8988T (cell line): ENCODE measurements at places on chromosomes 5 and 9.

GRCh38 chr5:143281226-143281625 lies 122.3 kb downstream of the NR3C1 start:
- no peak for DNase-seq

DNA sequence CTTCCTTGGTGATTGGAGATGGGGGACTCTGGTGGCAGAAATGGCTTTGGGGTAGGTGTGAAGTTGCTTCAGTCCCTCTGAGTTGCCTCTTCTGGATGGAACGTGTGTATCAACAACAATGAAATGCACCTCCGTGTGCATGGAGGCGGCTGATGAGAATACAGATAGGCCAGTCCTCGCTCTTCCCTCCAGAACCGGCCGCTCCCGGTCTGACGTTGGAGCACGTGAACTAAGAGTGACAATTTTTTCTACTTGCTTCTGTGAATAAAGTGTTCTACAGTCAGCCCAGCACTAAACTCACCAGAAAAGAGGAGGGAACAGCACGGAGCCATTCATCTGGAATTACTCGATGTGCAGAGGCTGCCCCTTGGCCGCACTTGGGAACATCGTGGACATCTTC lies 90.7 kb downstream of the ANKRD33B start:
- DNase-seq = no peak

- DNase-seq = no peak
Measured at GRCh38 chr5:129499208-129499852, 39.2 kb downstream of the ADAMTS19 start.

- no peak for DNase-seq
Measured at GRCh38 chr9:88954066-88954465, 37.2 kb upstream of the S1PR3 start.

DNA sequence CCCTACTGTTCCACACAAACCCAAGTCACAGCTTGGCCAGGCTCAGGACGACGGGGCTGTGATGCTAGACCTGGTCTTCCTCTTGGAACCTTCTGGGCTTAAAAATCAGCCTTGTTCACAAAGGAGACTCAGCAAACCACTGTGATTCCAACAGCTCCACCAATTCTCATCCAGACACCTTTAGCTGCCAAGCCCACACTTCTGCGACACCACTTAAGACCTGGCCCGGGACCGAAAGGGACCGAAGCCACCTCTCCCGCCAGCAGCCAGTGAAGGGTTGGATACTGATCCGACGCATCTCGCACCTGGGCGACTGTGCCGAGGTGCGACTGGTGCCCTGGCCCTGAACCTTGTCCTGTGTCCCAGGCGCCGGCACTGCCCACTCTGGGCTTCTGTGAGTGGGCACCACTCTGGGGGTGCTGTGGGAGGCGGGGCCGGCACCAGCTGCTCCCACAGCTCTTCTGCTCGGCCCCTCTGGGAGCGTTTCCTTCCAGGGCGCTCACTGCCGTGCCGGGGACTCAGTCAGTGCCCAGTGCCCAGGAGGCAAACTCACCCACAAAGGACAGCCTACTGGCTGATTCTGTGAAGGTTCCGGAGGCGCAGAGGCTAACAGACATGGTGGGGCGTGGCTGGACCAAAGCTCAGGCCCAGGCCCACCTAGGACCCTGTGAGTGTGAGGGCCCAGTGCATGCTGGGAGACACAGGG lies 50.9 kb downstream of the EXD3 start:
- no peak for DNase-seq

GRCh38 chr9:89605465-89606048 lies 745 bp downstream of the GADD45G start:
- peak; percentile 36 for DNase-seq

- no peak for DNase-seq
Measured at GRCh38 chr5:125558466-125558865, 812.0 kb upstream of the ZNF608 start.

DNA sequence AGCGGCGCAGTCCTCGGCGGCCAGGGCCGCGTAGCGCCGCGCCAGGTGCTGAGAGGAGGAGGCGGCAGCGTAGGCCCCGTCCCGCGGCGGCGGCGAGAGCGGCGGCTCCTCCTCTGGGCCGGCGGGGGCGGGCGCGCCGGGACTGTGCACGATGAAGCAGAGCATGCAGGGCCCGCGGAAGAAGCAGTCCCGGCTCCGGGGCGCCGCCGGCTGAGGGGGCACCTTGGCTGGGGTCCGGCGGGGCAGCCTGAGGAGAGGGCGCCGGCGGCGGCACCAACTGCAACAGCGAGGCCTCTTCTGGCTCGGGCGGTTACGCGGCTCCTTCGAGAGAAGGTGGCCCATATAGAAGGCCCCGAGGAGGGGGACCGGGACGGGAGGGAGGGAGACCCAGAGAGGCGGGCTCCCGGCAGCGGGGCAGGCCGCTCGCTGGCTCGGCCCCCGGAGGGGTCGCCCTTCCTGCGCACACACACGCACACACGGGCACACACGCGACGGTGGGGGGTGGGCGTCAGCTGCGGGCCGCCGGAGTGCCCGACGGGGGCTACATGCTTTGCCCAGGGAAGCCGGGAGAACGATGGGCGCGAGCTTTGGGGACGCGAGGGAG lies 446 bp downstream of the FBXL17 start:
- DNase-seq = peak; percentile 27

DNA sequence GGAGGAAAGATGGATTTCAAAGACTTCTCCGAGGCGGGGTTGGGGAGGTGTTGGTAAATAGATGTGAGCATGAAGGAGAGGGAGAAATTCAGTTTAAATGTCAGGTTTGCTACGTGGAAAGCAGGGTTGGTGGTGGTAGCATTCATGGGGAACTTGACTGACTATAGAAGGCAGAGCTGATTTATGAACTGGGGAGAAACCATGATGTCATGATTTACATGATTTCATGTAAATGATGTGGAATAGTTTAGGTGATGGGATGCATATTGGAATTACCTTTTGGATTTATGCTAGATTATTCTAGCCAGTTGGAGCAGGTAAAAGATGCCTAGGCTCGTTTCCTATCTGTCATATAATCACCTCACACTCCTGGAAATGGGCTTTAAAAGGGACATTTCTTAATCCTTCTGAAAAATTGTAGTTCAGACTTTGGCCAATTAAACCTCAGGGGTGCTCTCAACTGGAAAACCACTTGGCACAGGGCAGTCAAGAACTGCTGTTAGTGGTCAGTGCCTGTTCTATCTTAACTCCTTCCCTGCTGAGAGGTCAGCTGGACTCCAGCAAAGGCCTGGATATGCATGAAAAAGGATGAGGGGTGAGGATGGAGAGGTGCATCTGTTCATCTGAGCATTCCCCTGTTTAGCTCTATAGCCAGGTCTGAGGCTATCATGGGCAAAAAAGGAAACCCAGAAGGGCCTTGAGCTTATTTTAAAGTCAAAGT lies 50.1 kb upstream of the BASP1 start:
- no peak for DNase-seq

DNA sequence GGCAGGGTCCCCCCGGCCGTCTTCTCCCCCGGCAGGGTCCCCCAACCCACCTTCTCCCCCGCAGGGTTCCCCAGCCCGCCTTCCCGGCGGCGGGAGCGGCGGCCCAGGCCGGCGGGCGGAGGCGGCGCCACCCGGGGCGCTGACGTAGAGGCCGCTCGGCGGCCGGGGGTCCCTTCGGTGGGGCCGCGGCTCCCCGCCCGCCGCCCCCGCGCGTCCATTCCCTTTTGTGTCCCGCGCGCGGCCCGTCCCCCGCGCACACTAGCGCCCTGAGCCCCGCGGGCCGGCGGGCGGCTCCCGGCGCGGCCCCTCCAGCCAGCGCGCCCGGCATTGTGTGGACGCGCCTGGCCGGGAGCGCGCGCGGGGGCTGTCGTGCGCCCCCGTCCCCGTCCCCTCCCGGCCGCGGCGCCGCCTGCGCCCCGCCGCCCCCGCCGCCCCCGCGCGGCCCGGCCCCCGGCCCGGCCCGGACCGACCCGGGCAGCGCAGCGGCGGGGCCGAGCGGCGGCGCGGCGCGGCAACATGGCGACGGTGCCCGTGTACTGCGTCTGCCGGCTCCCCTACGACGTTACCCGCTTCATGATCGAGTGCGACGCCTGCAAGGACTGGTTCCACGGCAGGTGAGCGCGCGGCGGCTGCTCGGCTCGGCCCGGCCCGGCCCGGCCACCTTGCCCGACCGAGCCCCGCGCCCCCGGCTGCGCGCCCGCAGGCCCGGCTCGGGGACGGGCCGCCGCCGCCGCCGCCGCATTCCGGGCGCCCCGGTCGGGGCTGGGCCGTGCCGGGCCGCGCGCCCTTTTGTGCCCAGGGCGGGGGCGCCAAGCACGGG lies at the start of gene PHF2:
Gene PHF2 (plus strand): TSS at position 327 of the 820 bp plus-strand sequence. CDS start 190 bp downstream, at position 517.
- DNase-seq = peak; percentile 86

GRCh38 chr9:14524873-14525515 lies 168.2 kb downstream of the ZDHHC21 start:
- no peak for DNase-seq

- DNase-seq = no peak
Measured at GRCh38 chr5:96943799-96944198, 7.9 kb downstream of the LNPEP start.

GRCh38 chr5:17317473-17317872 lies 100.0 kb downstream of the BASP1 start:
- DNase-seq = no peak

DNA sequence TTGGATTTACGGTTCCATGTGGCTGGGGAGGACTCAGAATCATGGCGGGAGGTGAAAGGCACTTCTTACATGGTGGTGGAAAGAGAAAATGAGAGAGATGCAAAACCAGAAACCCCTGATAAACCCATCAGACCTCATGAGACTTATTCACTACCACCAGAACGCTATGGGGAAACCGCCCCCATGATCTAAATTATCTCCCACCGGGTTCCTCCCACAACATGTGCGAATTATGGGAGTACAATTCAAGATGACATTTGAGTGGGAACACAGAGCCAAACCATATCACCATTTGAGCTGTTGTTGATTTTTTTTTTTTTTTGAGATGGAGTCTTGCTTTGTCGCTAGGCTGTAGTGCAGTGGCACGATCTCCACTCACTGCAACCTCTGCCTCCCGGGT lies 16.5 kb downstream of the DAB2IP start:
- DNase-seq = no peak

DNA sequence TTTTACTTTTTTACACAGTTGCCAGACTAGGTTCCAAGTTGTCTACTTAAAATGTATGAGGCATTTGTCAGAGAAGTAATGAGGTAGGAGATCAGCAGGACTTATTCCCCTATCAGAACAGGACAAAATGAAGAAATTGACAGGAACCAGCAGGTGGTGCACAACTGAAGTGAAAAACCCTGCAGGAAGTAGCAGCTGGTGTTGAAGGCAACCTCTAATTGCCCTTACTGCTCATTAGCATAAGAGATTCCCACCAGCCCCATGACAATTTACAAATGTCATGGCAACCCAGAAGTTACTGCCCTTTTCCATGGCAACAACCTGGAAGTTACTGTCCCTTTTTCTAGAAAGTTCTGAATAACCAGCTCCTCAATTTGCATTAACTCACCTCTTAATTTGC lies 5.4 kb downstream of the PCDHB15 start:
- no peak for DNase-seq

DNA sequence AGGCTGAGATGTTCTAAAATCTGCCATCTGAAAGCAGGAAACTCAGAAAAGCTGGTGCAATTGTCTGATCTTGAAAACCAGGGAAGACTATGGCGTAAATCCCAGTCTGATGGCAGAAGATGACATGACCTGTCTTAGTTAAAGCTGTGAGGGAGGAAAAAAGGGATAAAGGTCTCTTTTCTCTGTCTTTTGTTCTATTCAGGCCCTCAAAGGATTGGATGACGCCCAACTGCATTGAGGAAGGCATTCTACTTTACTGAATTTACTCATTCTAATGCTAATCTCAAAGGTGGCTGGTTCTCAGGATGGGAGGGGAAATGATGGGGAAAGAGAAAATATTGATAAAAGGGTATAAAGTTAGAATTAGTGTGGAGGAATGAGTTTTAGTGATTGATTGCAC lies 312.8 kb upstream of the CTNND2 start:
- no peak for DNase-seq

GRCh38 chr5:144464306-144464705 lies 293.6 kb downstream of the KCTD16 start:
- DNase-seq = no peak

DNA sequence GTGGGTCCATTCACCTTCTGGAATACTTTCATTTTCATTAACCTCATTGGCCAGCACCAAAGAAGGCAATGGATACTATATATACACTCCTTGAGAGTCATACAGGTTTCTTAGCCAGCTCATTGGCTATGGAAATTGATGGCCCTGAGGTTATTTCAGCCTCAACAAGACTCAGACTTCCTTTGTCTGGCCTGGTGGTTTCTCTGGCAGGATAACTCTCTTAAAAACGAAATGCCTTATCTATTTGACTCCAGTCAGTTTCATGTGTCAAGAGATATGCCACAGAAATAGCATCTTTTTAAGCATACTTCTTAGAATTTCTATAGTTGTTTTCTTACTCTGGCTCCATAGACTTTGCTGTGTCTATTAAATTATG lies 28.9 kb downstream of the CDH9 start:
- no peak for DNase-seq

DNA sequence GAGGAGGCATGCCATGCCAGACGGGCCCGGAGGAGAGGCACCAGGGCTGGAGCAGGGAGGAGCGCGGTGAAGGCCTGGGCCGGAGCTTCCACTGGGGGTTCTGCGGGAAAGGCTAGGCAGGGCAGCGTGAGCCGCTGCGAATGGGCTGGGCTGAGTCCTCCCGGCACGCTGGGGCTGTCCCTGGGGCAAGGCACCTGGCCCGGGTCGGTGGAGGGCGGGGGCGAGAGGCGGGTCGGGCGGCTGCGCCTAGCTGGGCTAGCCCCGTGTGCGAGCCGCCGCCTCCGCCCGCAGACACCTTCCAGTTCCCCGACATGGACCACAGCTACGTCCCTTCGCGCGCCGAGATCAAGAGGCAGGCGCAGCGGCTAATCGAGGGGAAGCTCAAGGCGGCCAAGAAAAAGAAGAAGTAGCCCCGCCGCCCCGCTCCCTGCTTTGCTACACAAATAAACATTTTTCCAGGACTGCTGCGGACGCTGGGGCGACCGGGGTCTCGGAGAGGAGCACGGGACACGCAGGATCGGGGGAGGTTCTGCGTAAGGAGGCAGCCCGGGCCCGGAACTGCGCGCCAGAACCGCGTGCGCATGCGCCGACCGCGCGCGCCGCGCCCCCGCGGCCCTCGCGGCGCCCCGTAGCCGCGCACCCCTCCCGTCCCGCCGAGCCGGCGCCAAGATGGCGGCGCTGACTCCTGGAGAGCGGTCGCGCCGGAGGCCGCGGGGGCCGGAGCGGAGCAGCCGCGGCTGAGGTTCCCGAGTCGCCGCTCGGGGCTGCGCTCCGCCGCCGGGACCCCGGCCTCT lies at the start of gene RABL6:
Gene RABL6 (plus strand): TSS at position 668 of the 794 bp plus-strand sequence. CDS start 249 bp downstream, outside the sequence.
- DNase-seq = peak; percentile 98

DNA sequence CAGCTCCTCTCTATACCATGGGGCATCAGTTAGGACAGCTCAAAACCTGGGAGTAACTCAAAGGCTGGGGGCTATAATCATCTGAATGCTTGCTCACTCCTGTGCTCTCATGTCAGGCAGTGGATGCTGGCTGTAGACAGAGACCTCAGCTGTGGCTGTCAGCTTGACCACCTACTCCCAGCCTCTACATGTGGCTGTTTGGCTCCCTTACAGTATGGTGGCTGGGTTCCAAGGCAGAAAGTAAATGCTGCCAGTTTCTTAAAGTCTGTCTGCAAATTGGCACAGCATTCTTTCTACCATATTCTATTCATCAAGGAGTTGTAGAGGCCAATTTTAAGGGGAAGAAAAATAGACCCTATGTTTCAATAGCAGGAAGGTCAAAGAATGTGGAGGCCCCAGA lies 66.9 kb downstream of the TMC1 start:
- DNase-seq = no peak

GRCh38 chr9:137117269-137117731 lies 2.8 kb upstream of the DPP7 start:
- no peak for DNase-seq

- DNase-seq = peak; percentile 50
Measured at GRCh38 chr9:126295936-126296600, 30.6 kb upstream of the MVB12B start.
